AG09319 (cell line): ENCODE measurements at places on chromosomes 1 and 21.

- DNase-seq: no peak
These were observed 26.3 kb upstream of the FAM3B start for GRCh38 chr21:41290106-41290799.

- DNase-seq: peak; percentile 99
These were observed at the start of gene NPHP4 for GRCh38 chr1:5992026-5992813. TSS of gene NPHP4 (minus strand) at chr1:5992425. CDS start at chr1:5986289, 6,136 bp downstream.

- DNase-seq: no peak
These were observed 30.8 kb downstream of the KCNA3 start for GRCh38 chr1:110643879-110644472.

- no peak for DNase-seq
These were observed 307.9 kb downstream of the SMYD3 start for GRCh38 chr1:246199086-246199645.

- DNase-seq: no peak
These were observed 85.9 kb downstream of the KIF26B start for GRCh38 chr1:245240648-245241165.

DNA sequence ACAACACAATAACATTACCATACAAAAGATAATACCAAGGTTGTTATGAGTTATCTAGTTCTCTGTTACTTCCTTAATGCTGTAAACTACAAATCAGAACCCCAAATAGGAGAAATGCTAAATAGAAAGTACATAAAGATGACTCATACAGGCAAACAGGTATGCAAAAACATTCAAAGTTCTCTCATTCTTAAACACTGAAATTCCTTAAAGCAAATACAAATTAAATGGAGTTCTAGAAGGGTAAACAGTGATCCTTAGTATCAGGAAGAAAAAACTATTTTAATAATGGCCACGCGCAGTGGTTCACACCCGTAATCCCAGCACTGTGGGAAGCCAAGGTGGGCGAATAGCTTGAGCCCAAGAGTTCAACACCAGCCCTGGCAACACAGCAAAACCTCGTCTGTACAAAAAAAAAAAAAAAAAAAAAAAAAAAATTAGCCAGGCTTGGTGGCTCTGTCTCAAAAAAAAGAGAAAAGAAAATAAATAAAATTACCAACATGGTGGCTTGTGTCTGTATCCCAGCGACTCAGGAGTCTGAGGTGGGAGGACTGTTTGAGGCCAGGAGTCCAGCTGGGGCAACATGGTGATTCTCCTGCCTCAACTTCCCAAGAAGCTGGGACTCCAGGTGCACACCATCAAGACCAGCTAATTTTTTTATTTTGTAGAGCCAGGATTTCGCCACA, 17.5 kb downstream of the FBXO42 start:
- DNase-seq: no peak

GRCh38 chr1:182766050-182766449, 23.5 kb upstream of the NPL start:
- DNase-seq: no peak

- DNase-seq: no peak
These were observed 42.7 kb upstream of the DNASE2B start for GRCh38 chr1:84355556-84355955.

GRCh38 chr1:237902960-237903743, 12.4 kb upstream of the ZP4 start:
- no peak for DNase-seq

- DNase-seq: no peak
These were observed at the start of gene MFAP2 for GRCh38 chr1:16980473-16981268. TSS of gene MFAP2 (minus strand) at chr1:16980620. CDS start at chr1:16978273, 2,347 bp downstream.

GRCh38 chr1:4462831-4463484, 191.5 kb upstream of the AJAP1 start:
- no peak for DNase-seq

DNA sequence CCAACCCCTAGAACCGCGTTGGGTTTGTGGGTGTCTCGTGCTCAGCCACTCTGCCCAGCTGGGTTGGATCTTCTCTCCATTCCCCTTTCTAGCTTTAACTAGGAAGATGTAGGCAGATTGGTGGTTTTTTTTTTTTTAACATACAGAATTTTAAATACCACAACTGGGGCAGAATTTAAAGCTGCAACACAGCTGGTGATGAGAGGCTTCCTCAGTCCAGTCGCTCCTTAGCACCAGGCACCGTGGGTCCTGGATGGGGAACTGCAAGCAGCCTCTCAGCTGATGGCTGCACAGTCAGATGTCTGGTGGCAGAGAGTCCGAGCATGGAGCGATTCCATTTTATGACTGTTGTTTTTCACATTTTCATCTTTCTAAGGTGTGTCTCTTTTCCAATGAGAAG, 18.7 kb downstream of the TFF3 start:
- no peak for DNase-seq

DNA sequence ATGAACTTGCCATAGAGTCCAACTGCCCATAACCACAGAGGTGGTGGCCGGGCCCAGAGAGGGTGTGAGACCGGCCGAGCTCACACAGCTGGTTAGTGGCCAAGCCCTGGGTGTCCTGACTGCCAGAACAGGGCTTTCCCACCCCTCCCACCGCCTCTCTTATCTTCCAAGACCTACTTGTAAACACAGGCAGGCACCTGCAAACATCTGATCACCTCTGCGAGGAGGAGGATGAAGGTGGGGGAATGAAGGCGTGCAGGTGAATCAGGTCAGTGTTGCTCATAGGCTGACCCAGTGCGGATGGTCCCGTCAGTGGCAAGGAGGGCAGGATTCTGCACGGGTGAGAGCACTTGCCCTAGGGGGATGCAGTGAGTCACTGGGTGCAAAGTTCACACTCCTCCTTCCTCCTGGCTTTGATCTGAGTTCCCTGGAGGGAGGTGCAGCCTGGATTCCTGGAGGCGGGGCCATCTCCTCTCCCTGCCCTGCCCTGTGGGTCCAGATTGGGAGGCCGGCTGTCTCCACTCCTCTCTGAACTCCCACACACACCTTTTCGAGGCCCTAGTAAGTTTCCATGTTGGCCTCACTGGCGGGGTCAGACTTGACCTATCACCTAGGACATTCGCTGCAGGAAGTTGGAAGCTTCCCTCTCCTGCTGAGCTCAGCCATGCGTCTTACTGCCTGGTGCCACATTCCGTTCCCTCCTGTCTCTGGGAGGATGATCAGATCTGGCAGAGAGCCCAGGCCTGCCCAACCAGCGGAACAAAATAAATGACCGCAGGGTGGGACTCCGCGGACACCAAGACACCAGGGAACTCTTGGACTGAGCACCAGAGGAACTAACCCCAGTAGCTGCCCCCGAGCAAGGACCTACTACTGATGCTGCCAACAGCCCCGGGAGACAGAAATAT, 7.3 kb downstream of the UQCRHL start:
- no peak for DNase-seq

- DNase-seq: no peak
These were observed 14.9 kb downstream of the TCP10L start for GRCh38 chr21:32570456-32570855.

- DNase-seq: no peak
These were observed 24.7 kb downstream of the TENT5C start for GRCh38 chr1:117630423-117630998.

DNA sequence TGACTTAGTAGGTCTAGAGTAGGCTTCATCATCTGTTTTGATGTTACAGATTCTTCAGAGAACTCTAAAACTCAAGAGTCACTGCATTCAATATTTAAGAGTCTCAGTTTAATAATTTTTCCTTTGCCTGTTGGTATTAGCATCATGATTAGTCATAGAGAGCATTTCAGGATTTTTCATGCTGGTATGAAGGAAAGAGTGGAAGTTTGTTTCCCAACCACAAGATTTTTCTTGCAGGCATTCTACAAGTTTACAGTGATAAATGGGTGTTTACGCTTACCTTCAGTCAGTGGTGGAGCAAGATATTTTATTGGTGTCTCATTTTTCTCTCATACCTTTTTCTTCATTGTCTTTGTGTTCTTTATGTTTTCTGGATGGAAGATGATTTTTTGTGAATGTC, 58.4 kb upstream of the MYOCOS start:
- DNase-seq: no peak

DNA sequence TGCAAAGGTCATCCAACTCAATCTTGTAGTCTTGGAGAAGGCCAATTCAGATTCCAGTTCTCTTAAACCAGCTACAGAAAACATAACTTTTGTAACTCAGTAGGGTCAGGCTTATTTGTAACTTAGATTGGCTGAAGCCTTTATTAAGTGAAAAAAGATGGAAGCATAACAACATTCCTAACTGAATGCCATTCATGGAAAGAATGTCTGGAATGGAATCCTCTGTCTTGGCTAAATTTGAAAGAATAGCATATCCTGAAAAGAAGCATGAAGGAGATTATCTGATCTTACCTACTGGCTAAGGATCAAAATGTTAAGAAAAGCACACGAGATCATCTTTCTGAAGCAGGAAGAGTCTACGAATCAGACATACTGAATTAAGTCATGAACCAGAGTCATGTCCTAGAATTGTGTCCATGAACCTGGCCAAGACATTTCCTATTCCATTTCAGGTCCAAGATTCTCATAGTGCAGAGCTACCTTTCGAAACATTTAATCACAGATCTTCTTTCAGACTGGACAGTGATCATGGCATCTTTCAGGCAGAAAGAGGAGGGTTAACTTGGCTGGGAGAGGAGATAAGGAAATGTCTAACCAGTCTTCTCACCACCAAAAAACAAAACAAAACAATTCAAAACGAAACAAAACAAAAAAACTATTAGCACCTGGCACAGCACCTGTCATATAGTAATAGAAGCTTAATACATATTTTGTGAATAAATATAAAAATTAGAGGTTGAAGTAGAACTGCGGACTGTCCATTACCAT, 75.6 kb downstream of the XCL2 start:
- no peak for DNase-seq

DNA sequence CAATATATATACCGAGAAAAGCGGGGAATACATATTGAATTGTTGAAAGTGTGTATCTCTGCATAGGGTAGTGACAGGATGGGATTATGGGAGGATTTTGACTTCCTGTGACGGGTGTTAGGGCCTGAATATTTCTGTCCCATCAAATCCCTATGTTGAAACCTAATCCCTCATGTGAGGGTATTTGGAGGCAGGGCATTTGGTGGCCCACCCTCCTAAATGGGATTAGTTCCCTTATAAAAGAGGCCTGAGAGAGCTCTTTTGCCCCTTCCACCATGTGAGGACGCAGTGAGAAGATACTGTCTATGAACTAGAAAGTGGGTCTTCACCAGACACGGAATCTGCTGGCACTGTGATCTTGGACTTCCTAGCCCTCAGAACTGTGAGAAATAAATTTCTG, 137.3 kb downstream of the ZSCAN20 start:
- DNase-seq: no peak

- no peak for DNase-seq
These were observed 83.1 kb downstream of the WDR3 start for GRCh38 chr1:118012515-118013124.

- peak; percentile 27 for DNase-seq
These were observed 3.8 kb upstream of the RGSL1 start for GRCh38 chr1:182446033-182446669.

DNA sequence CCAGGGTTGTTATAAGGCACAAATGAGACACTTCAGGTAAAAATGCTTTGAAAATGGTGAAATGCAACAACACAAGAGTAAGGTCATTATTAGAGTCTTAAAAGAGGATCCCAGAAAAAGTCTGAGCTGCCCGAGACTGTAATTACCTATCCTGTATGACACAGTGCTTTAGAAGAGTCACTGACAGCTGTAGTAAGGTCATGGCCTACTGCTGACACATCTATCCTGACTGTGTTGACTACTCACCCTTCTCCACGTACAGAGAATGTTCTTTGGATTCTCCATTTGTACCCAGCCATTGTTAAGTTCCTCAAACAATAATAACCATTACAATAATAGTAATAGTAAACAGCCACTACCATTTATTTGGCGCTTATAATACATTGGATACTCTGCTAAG, 104.4 kb downstream of the CACHD1 start:
- no peak for DNase-seq

GRCh38 chr1:154742606-154743005, 127.5 kb downstream of the KCNN3 start:
- DNase-seq: no peak

DNA sequence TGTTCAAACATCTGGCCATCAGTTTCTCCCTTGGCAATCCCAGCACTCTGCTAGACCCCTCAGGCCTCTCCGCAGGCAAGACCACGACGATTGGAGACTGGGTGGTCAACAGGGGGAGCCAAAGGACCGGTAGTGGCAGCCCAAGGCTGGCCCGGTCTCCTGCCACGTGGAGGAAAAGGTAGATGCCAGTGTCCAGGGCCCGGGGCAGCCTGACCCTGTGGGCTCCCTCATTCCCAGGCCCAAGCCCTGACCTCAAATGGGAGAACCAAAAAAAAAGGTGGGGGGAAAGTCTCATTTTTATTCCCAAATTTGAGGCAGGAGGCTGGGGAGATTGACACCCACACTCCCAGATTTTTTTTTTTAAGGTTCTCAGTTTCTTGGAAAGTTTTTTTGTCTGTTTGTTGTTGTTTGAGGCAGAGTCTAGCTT, 24.8 kb downstream of the S100A6 start:
- no peak for DNase-seq

GRCh38 chr21:37073417-37074196, 553 bp downstream of the TTC3 start:
- no peak for DNase-seq

GRCh38 chr1:78553859-78554258, 63.1 kb downstream of the PTGFR start:
- DNase-seq: no peak

DNA sequence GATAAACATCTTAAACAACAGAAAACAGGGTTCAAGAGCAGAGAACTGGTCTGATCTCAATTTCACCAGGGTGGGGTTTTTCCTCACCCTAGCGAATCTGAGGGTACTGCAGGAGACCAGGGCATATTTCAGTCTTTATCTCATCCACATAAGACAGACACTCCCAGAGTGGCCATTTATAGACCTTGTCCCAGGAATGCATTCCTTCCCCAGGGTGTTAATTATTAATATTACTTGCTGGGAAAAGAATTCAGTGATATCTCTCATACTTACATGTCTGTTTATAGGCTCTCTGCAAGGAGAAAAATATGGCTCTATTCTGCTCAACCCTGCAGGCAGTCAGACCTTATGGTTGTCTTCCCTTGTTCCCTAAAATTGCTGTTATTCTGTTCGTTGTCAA, 84.1 kb downstream of the LYPLAL1 start:
- no peak for DNase-seq

DNA sequence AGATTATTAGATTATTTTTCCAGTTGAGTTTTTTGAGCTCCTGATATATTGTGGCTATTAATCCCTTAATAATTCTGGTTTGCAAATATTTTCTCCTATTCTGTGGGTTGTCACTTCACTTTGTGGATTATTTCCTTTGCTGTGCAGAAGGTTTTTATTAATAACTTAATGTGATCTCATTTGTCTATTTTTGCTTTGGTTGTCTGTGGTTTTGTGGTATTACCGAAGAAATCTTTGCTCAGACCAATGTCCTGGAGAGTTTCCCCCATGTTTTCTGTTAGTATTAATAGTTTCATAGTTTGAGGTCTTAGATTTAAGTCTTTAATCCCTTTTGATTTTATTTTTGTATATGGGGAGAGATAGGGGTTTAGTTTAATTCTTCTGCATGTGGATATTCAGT, 7.1 kb upstream of the TBX19 start:
- no peak for DNase-seq

GRCh38 chr1:171899838-171900237, 58.5 kb downstream of the DNM3 start:
- DNase-seq: no peak
